ENCODE measurements at places on chromosomes 6 and 20. TPM values are rescaled to one million over a fixed set of nuclear protein-coding genes. Genes with fewer than 3 reads are reported as not detected.

GLP1R gene
- total RNA-seq, result not detected

GRCh38 chr6:2363211-2363610 lies 117.8 kb upstream of the GMDS start:
- peak; percentile 4 for DNase-seq
- no peaks in the 10 kb centered on the region for H3K36me3 ChIP-seq
- H3K4me1 ChIP-seq, result no peaks in the 10 kb centered on the region
- H3K27me3 ChIP-seq, result no peaks in the 10 kb centered on the region

MYT1 gene
- not detected for total RNA-seq

SLC4A11 gene
- total RNA-seq, result not detected

NKAIN4 gene
- total RNA-seq, result 0.17 TPM

DNA sequence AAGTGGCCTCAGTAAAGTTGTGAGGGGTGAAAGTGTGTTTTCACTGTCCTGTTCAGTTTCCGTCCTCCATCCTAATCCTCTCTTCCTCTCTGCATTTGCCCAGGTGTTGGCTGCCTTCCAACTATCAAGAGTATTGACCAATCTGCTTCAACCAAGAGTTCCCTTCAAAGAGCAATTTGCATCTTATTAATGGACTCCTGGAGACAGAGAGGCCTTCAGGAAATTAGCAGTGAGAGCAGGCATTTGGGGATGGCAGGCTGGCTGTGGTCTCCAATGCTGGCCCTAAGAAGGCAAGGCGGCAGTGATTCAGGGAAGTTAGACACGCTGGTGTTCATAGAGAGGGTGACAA lies 77.2 kb downstream of the GPR6 start:
- H3K36me3 ChIP-seq, result no peaks in the 10 kb centered on the region
- H3K4me3 ChIP-seq, result no peak overlapping the region
- H3K4me1 ChIP-seq, result no peaks in the 10 kb centered on the region
- H3K27ac ChIP-seq, result no peak overlapping the region
- H3K27me3 ChIP-seq, result no peaks in the 10 kb centered on the region

- no peak overlapping the region for H3K27ac ChIP-seq
- no peaks in the 10 kb centered on the region for H3K27me3 ChIP-seq
- no peak overlapping the region for H3K4me3 ChIP-seq
Observed at GRCh38 chr6:45645302-45645701, 267.6 kb upstream of the SUPT3H start.

XKR7 gene
- not detected for total RNA-seq

- peaks cover 14% of the 10 kb centered on the region for H3K4me1 ChIP-seq
- no peaks in the 10 kb centered on the region for H3K36me3 ChIP-seq
- no peaks in the 10 kb centered on the region for H3K27me3 ChIP-seq
- no peak overlapping the region for H3K27ac ChIP-seq
- H3K4me3 ChIP-seq, result no peak overlapping the region
- peak; percentile 83 for DNase-seq
Observed at GRCh38 chr6:148846778-148847761, 100.2 kb downstream of the UST start.

DNA sequence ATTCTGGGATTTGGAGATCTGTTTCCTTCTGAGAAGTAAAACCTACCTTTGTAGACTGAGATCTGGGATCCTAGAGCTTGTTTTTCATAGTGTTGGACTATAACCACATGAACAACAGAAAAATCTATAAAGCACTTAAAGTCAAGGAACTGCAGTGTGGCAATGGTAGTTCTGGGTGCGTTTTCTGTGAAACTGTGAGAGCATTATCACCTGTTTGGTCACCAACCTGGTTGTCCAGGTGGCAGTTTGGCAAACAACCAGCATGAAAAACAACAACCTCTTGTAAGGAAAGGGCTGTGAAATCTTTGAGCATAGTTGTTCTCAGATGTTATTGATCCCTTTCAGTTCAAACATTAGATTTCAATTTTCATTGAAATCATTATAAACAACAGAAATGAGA lies 215.8 kb upstream of the CITED2 start:
- no peak overlapping the region for H3K4me3 ChIP-seq
- H3K4me1 ChIP-seq, result peaks cover 79% of the 10 kb centered on the region
- H3K27me3 ChIP-seq, result no peaks in the 10 kb centered on the region
- H3K36me3 ChIP-seq, result no peaks in the 10 kb centered on the region
- H3K27ac ChIP-seq, result peak overlapping the region; percentile 83

DNA sequence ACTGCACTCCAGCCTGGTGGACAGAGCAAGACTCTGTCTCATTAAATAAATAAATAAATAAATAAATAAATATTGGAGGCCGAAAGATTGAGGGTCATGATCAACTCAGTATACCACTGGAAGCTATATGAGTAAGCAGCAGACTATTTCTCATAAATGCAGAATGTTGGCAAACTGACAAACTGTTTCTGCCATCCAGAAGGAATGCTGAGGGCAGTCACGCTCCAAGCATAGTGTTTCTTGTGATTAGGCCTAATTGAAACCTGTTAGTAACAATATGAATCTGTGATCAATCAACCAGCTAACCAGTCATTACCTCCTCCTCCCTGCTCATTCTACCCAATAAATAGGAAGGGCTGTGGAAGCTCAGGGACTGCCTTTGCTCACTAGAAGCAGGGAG lies 15.2 kb upstream of the KCNK15 start:
- H3K4me1 ChIP-seq, result peaks cover 83% of the 10 kb centered on the region
- H3K27me3 ChIP-seq, result no peaks in the 10 kb centered on the region
- peak overlapping the region; percentile 78 for H3K27ac ChIP-seq
- H3K36me3 ChIP-seq, result no peaks in the 10 kb centered on the region

Measured in esophagus muscularis mucosa (tissue), 4 donors.